ENCODE measurements at places on chromosomes 12 and 14.
A peak's percentile ranks its signal among the peaks of the same experiment; 100 is the strongest.

GRCh38 chr12:110754101-110754793 is 11.6 kb upstream of the PPP1CC start:
- no peak for DNase-seq

DNA sequence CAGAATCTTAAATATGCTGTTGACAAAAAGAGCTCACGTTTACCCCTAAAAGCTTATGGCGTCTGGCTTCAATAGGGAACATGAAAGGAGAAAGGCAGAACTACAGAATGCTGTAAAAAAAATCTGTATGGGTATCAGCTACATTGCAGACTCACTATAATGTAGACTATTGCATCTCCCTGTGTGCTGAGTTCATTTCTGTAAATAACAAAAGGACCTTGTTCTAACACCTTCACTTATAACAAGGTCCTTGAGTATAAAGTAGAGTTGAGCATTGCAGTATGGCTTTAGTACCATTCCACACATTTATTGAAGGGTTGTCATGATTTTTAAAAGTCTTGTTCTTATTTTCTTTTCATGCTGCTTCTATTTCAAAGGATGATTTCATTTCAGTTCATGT is 165.3 kb downstream of the NPAS3 start:
- DNase-seq, result no peak

GRCh38 chr14:42222924-42223471 is 616.3 kb downstream of the LRFN5 start:
- DNase-seq, result peak; percentile 10

DNA sequence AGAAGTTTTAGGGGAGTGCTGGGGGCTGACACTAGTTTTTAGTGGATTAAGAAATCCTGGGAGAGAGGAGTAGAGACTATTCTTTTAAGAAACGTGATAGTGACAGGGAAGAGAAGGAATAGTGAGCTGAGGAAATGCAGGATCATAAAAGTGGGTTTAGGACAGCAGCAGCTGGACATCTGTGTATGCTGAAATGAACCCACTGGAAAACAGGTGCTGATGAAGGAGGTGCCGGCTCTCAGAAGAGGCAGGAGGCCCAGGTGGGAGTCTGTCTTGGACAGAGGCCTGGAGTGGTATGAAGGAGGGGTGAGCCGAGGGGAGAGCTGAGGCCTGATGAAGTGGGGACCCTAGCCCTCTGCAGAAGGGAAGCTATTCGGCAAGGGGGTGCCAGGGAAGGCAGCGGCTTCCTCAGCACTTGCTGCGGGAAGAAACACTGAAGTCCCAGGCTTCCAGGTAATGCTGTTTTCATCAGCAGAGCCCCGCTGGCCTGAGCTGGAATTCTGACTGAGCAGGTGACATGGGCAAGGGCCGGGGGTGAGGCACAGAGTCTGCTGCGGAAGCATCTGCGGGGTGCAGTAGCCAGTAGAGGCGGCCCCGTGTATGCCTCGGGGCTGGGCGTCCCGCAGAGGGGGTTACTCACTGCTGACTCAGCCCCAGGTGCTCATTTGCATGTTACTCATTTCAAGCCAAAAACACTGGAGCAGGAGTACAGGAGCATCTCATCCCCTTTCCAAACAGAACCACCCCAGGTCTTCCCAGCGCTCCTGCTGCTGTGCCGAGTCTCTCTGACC is 89.7 kb downstream of the TMCC3 start:
- peak; percentile 31 for DNase-seq

DNA sequence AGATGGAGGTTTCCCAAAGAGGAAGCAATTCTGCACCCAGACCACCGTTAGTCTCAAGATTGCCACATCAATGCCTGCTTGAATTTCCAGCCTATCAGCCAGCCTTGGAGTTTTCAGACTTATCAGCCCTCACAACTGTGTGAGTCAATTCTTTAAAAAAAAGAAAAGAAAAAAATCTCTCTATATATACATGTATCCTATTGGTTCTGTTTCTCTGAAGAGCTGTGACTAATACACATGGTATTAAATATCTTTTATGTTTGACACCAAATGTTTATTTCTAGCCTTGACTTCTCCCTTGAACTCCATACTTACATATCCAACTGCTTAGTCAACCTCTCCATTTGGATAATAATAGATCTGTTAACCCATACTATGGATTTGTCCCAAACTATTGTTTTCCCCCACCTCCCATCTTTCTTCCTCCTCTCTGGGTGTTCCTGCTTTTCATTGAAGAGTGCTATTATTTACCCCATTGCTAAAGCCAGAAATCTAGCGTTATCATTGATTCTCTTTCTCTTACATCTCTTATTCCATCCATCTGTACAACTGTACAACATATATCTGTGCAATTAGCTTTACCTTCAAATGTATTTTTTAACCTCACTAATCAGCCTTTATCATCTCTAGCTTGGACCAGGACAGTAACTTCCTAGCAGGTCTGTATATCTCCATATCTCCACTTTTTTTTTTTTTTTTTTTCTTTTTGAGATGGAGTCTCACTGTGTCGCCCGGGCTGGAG is 22.7 kb upstream of the EID3 start:
- DNase-seq, result peak; percentile 68

GRCh38 chr14:61417141-61417540 is 95.8 kb downstream of the PRKCH start:
- no peak for DNase-seq

DNA sequence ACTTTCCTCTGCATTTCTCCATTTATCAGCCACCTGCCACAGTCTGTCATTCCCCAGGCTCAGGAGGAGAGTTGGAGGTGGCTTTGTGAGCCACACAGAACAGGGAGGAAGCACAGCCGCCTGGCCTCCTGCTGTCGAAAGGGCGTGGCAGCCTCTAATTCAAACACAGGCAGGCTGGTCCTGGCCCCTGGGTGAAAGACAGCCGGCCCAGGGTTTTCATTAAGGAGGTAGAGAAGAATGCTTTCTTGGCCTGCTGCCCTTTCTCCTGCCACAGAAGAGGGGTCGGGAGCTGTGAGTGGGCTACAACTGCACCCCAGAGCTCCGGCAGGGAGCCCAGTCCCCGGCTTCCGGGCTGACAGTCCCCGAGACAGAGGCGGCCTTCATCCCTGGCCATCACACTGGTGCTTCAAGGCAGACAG is 108.6 kb upstream of the FZD10 start:
- no peak for DNase-seq

DNA sequence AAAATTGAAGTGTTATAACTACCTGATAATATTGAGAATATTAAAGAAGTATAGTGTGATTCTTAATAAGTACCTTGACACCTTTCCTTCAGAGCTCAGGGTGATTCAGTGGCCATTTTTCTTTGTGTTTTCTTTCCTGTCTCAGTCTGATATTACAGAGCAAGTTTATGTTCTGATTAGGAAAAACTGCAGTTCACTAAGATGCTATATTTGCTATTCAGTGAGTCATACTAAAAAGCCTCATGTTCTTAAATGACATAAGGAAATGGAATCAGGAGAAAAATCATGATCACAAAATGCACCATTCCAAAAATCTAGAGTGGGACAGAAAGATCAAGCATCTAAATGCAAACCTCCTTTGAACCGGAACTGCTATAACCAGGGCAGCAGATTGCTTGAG is 390.6 kb upstream of the ATP2B1 start:
- no peak for DNase-seq

- DNase-seq, result no peak
Measured at GRCh38 chr14:23773981-23774380, 137.8 kb downstream of the DHRS2 start.

DNA sequence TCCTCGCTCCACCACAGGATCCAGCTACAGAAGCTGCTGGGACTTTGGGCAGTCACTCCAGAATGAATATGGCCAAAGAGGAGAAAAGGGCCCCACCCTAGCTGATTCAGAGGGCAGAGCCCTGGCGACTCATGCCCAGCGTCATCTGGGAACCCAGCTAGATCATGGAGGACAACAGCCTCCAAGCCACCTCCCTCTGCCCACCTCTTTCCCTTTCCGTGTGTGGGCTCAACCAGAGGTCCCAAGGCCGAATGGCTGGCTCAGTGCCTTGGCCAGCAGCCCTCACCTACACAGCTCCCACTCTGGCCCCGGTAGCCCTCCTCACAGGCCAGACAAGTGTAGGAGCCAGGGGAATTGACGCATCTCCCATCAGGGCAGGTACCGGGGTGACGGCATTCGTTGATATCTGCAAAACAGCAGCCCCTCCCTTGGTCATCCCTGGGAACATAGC is 17.4 kb downstream of the ISCA2 start:
- DNase-seq, result peak; percentile 73

DNA sequence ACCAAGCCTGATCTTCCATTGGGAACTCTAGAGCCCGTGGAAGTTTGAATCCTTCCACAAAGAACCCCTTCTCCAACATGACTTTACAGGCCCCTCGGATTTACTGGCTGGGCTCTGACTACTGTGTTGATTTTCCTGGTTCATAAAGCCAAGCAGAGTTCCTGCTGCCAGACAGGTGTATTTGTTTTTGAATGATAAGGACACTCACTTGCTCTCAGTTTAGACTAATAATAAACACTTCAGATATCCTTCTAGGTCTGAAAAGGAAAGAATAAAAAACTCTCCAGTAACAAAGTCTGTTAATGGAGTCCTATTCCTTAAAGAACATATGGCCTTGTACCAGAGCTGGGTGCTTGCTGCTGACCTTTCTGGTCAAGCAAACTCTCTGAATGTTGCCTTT is 31.0 kb downstream of the SIX1 start:
- DNase-seq, result no peak

- DNase-seq, result peak; percentile 14
Measured at GRCh38 chr12:96710127-96710745, 196.8 kb upstream of the NEDD1 start.

GRCh38 chr12:116297224-116297834 is 19.8 kb upstream of the MED13L start:
- DNase-seq, result no peak

DNA sequence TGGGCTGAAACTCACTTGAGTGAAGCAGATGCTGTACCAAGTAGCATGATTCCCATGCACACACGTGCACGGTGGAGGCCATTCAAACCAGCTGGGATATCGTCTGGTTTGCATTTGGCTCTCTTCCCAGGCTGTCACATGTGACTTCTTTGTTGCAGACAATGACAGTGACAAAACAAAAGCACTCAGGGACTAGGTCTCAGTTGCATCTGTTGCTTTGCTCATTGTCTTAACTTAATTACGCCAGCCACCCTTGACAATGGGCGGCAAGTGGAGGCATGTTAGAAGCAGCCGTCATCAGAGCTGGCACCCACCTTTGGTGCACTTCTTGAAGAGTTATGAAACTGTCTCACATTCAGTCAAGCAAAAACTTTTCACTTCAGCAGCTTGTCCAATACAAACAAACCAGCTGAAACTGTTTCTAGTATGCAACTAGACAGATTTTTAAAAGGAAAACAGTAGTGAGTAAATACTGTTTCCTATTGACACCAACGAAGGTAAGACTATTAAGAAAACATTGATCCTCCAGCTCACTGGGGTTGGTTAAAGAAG is 74.3 kb downstream of the IGF1 start:
- DNase-seq, result no peak

GRCh38 chr14:53569446-53569845 is 387.2 kb downstream of the BMP4 start:
- DNase-seq, result no peak

DNA sequence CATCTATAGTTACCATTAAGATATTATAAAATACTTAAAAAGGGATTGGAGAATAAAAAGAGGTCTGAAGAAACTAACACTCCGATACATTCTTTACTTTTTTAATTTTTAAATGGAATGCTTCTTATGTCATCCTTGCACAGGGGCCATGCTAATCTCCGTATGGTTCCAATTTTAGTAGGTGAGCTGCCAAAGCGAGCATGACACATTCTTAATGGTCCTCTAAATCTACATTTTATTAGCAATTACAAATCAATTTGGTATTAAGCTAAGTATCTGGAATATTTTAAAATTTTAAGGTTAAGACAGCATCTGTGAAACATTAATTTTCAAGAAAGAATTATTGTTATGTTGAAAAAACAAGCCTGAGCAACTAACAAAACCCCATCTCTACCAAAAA is 6.2 kb upstream of the ARID4A start:
- DNase-seq, result no peak
